ENCODE measurements at places on chromosomes 12 and 14.
A peak's percentile ranks its signal among the peaks of the same experiment; 100 is the strongest.

- DNase-seq = no peak
Observed at GRCh38 chr12:121301876-121302275, 5.4 kb upstream of the CAMKK2 start.

DNA sequence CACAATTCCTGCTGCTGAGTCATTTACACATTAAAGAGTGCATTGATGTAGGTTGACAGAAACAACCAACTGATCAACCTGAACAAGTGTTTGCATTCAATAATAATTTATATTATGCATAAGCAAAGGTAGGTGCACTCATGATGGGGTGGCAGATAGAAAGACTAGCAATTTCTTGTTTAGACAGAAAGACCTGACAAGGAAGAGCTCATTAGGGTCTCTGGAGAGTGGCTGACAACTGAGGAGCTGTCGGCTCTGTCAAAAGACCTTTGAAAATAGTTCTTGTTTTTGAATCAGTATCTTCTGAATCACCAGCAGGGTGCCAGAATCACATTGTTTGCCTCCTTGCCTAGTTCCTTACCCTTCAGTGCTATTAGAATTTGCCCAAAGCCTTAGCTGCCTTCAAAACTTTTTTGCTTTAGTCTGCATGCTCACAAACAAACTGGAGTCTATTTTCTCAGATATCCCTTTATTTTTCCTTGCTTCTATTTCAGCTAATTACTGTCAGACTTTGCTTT lies 234.7 kb downstream of the BTG1 start:
- no peak for DNase-seq

DNA sequence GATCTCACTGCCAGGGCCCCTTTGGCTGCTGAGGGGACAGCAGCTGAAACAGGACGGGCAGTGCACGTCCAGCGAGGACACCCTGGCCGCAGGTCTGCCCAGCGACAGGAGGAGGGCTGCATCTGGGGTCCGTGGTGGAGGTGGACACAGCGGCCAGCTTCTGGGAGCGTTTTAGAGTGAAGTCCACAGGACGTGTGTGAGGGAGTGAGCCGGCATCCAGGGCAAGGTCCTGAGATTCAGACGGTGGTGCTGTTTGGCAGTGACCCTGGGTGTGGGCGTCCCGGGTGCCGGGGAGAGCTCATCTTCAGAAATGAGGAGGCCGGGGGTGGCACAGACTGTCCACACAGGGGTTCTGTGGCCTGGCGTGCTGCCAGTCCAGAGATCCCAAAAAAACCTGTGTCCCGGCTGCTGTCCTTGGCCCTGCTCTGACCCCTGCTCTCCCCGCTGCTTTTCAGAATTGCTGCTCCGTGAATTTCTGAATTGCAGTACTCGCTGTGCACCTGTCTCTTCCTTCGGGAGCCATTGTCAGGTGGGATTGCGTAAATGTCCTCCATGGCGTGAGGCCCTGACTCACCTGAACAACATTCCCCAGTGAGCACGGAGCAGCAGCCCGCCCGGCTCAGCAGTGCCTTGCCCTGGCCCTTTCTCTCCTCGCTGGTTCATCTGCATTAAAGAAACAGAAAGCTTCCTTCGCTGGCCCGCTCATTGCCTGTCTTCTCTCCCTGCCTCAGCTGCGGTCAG lies 183.5 kb upstream of the C14orf180 start:
- DNase-seq = no peak

GRCh38 chr12:91811481-91812287 lies 334.0 kb downstream of the BTG1 start:
- DNase-seq = peak; percentile 72

- no peak for DNase-seq
Observed at GRCh38 chr12:90090929-90091651, 382.5 kb upstream of the ATP2B1 start.

- no peak for DNase-seq
Observed at GRCh38 chr14:76490735-76491134, 114.8 kb downstream of the ESRRB start.

- DNase-seq = no peak
Observed at GRCh38 chr12:113092607-113093408, 36.3 kb downstream of the DTX1 start.

DNA sequence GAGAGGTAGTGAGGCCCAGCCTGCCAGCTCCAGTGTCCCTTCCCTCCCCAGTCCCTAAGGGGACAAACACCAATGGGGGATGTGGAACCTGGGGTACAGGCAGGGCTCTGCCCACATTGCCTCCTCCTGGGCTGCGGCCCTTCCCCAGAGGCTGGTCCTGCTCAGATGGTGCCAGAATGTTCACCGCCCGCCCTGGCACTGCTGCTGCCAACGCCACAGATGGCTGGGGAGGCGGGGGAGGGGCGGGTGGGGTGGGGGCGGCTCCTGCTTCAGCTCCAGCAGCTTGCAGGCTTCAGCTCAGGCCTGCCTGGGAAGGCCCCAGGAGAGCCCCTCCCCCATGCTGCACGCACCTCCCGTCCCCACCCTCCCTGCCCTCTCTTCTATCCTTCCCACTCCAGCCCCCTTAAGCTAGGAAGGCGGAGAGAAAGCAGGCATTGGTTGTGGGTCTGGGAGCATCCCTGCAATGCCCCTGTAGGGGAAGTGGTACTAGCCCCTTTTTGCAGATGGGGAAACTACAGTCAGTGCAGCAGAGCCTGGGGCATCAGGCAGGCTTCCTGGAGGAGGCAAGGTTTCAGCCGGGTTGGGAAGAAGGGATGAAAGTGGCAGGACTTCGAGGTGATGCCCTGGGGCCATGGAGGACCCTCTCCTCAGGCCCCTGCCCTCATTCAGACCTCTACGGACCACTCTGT lies 2.0 kb upstream of the BEGAIN start:
- no peak for DNase-seq

DNA sequence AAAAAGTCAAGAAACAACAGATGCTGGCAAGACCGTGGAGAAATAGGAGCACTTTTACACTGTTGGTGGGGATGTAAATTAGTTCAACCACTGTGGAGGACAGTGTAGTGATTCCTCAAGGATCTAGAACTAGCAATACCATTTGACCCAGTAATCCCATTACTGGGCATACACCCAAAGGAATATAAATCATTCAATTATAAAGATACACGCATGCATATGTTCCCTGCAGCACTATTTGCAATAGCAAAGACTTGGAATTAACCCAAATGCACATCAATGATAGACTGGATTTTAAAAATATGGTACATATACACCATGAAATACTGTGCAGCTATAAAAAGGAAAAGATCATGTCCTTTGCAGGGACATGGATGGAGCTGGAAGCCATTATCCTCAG lies 18.0 kb upstream of the CATSPERB start:
- DNase-seq = no peak

DNA sequence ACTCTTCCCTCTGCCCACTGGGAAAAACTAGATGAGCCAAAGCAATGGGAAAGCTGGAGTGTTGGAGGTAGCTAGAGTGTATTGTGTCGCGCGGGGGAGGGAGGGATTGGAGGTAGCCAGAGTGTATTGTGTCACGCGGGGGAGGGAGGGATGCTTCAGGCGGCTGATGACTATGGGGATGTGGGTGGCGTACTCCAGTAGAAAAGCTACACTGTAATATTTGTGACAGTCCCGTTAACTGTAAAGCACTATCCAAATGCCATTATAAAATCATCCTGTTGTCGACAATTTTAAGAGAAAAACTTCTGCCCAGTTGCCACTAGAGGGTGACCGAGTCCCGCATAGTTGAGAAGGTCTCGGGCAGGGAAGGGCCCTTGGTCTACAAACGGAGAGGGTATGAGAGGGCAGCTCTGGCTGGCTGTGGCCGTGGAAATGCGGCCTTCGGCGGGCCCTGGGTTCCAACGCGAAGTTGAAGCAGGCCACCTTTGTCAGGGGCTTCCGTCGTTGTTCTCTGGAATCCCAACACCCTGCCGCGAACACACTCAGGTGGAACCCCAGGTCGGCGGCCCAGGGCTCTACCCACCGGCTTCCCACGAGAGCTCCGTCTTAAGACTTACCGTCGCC lies 15.1 kb upstream of the PLEK2 start:
- DNase-seq = peak; percentile 66

DNA sequence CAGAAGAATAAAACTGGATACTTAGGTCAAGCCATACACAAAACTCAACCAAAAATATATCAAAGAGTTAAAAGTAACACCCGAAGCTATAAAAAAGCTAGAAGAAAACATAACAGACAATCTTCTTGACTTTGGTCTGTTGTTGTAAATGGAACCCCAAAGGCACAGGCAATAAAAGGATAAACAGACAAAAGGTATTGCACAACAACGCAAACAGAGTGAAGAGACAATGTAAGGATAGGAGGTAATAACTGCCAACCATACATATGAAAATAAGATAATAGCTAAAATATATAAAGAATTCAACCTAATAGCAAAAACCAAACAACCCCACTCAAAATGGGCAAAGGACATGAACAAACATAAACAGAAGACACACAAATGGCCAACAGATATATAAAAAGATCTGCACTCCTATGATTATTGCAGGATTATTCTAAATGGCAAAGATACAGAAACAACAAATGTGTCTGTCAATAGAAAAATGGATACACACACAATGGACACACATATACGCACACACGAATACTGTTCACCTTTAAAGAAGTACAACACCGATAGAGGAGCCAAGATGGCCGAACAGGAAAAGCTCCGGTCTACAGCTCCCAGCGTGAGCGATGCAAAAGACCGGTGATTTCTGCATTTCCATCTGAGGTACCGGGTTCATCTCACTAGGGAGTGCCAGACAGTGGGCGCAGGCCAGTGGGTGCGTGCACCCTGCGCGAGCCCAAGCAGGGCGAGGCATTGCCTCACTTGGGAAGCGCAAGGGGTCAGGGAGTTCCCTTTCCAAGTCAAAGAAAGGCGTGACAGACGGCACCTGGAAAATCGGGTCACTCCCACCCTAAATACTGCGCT lies 1137.1 kb downstream of the FSCB start:
- DNase-seq = no peak

DNA sequence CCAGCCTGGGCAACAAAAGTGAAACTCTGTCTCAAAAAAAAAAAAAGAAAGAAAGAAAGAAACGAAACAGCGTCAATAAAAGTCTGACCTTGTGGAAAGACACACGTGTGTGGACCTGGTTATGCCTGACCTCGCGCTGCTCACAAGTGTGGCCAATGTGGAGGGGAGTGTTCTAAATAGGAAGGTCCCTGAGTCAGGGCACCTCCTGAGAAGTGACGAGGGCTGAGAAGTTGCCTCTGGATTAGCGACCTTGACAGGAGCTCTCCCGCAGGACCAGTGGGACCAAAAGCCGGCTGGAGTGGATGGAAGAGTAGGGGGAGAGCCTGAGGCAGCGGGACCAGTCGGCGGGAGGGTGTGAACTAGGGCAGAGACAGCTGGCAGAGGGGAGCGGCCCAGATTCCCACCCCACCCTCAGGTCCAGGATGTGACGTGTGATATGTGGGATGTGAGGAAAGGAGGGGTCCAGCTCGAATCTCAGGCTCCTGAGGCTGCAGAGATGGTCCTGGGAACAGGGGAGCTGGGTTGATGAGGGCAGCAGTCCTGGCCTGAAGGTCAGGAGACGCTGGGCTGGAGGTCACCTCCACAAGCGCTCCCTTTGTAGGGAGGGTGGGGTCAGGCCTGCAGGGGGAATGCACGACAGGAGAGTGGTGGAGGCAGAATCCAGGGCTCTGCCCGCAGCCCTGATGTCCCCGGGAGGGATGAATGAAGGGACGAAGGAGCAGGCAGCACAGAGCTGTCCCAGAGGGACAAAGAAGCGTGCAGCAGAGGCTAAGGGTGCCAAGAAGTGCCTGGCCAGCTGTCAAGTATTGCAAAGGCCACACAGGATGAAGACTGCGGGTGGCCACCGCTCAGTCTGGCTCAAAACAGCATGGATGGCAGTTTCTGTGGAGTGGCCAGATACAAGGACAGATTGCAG lies 24.8 kb upstream of the GPR68 start:
- DNase-seq = no peak

DNA sequence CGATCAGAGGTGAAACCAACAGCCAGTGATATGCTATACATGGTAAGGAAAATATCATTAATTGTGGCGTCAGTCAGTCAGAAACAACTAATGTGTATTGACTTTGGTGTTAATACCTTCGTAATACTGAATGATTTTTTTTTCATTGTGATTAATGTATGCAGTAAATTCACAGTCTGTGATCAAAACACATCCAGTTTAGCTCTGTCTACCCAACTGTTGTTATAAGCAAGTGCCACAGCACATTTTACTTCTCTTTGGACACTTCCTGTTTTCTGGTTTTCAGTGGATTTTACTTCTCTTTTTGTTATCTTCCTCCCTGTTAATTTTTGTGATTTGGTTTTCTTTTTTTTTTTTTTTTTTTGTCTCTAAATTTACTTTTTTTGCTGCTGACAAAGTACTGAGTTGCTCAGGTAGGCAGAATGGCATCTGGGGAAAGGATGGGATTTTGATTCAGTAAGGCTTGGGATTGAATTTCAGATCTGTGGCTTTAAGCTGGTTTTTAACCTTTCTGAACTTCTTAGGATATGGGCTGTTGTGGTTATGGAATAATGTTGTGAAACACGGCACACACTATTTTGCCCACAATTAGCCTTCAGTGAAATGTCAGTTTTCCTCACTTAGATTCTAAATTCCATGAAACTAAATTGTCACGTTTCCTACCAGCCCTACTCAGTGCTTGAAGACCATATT lies 604 bp downstream of the GLIPR1 start:
- DNase-seq = no peak

- peak; percentile 87 for DNase-seq
Observed at GRCh38 chr12:93784339-93785086, 107.3 kb downstream of the CRADD start.

GRCh38 chr14:80695869-80696268 lies 245.7 kb downstream of the CEP128 start:
- DNase-seq = no peak

DNA sequence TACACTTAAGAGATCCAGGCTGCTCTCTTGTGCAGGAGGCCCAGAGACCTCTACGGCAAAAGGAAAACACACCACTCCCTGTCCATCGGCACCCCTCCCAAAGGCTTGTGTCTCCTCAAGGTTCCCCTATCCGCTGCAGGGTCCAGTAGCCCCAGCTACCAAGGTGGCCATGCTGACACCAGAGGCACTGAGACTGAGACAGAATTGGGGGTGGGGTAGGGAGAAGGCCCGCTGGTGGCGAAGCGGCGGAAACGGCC lies 590 bp downstream of the DDIT3 start:
- DNase-seq = no peak

DNA sequence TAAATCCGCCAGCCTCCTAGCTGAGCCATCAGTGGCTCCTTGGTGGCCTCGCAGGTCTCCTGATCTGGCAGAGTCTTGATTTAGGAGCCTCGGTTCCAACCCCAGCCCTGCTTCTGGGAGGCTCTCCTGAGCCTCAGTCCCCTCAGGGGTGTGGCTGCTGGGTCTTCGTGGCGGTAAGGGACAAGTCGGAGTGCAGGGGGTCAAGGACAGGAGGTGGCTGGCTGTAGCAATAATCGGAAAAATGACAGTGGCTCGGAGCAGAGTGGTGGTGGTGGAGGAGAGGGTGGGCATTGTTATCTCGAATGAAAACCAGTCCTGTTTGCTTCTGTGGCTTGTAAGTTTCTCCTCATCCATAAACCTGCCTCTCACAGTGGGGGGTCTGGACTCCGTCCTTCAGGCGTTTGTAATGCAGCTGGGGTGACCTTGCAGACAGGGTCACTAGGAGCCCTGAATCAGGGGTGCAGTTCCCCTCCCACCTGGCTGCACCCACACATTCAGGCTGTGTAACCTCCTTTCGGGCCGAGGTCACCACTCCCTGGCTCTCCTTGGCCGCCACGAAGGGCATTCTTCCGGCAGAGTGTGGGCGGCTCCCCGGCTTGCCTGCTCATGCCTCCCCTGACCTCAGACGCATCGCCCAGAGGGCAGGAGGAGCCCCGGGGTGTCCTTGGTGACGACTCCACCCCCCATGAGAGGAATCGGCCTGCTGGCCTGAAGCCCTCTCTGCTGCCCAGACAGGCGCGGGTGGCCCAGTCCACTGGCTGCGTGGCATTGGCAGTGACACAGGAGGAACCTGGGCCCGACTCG lies 8.1 kb downstream of the BCL7A start:
- no peak for DNase-seq

GRCh38 chr12:105562199-105562971 lies 231.9 kb downstream of the C12orf75 start:
- no peak for DNase-seq

Data from thymus (tissue), 14 donors.